Adipose tissue (tissue), 3 donors: ENCODE measurements at places on chromosomes 7 and 10. TPM values are rescaled to one million over a fixed set of nuclear protein-coding genes. Genes with fewer than 3 reads are reported as not detected.

The RADIL gene
- 1.9 TPM for polyA plus RNA-seq

The ZPBP gene
- polyA plus RNA-seq, result not detected

The NXPH1 gene
- polyA plus RNA-seq, result not detected

The CYP2C9 gene
- not detected for polyA plus RNA-seq

The CHRM2 gene
- polyA plus RNA-seq, result not detected

The LEP gene
- 10.3 TPM for polyA plus RNA-seq

The EIF4EBP2 gene
- 74.8 TPM for polyA plus RNA-seq

The HOXA7 gene
- polyA plus RNA-seq, result 10.8 TPM

The SLK gene
- 21.3 TPM for polyA plus RNA-seq

The ASB10 gene
- polyA plus RNA-seq, result not detected

The ZNF425 gene
- polyA plus RNA-seq, result 0.79 TPM
